ENCODE measurements at places on chromosomes 5 and 9. TPM values are rescaled to one million over a fixed set of nuclear protein-coding genes. Genes with fewer than 3 reads are reported as not detected.

DNA sequence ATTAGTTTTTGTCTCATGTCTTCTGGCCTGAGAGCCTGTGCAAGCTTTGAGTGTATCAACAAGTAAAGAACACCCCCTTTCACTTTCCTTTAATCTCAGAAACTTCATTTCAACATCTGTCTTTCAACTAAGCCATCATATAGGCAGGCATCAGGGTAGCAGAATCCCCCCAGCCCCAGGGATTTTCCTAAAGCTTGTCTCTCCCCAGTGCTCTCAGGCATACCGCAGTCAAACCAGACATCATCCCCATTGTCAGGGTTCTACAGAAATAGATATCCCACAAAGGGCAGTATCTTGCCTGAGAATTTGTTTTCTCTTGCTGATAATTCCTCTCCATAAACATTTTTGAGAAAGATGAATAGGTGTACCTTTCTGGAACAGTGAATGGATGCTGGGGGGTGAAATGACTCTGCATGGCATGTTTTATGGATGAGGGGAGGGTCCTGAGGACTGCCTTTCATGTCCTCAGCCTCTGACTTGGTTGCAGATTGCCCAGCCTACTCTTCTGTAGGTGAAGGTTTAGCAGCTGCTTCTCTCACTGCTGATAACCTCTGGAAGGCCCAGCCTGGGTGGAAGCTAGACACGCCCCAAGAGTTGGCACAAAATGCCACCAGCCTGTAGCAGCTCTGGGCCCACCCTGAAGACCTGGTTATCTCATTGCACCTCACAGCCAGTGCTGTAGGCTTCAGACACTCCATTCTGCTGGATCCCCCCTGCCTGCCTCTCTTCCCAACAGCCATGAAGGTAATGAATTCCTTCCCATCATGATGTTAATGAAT lies 20.5 kb upstream of the SHB start:
- H3K36me3 ChIP-seq, result no peaks in the 10 kb centered on the region
- peaks cover 2% of the 10 kb centered on the region for H3K4me1 ChIP-seq
- DNase-seq, result no peak
- H3K27ac ChIP-seq, result no peak overlapping the region
- H3K4me3 ChIP-seq, result no peak overlapping the region

GRCh38 chr9:34272101-34272541 lies 56.9 kb downstream of the KIF24 start:
- no peak overlapping the region for H3K4me3 ChIP-seq
- peaks cover 12% of the 10 kb centered on the region for H3K36me3 ChIP-seq
- DNase-seq, result no peak
- no peak overlapping the region for H3K27ac ChIP-seq
- H3K4me1 ChIP-seq, result peaks cover 4% of the 10 kb centered on the region
- no peaks in the 10 kb centered on the region for H3K27me3 ChIP-seq

- H3K4me3 ChIP-seq, result no peak overlapping the region
- H3K27ac ChIP-seq, result no peak overlapping the region
- DNase-seq, result no peak
- H3K4me1 ChIP-seq, result no peaks in the 10 kb centered on the region
These were observed 18.7 kb downstream of the RASGRF2 start for GRCh38 chr5:80978772-80979317.

- H3K27me3 ChIP-seq, result peaks cover 14% of the 10 kb centered on the region
- H3K4me1 ChIP-seq, result peaks cover 16% of the 10 kb centered on the region
- no peak overlapping the region for H3K27ac ChIP-seq
- DNase-seq, result no peak
These were observed 1.6 kb upstream of the ZFP62 start for GRCh38 chr5:180862645-180863044.

DNA sequence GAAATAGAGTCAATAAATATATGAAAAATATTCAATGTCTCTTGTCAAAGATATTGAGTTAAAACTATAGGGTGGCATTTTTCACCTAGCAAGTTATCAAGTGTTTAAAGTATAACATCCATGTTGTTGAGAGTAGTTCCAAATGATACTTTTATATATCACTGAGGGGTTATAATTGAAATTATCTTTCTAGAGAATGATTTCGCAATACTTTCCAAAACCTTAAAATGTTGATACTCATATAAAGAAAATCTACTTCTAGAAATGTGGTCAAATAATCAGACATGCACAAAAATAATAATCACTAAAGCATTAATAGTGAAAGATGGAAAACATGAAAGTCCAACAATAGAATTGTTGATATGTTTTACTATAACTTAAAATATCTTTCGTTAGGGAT lies 50.1 kb downstream of the OXCT1 start:
- no peak overlapping the region for H3K27ac ChIP-seq
- no peaks in the 10 kb centered on the region for H3K27me3 ChIP-seq
- peaks cover 4% of the 10 kb centered on the region for H3K4me1 ChIP-seq
- no peak for DNase-seq
- peaks cover 57% of the 10 kb centered on the region for H3K36me3 ChIP-seq

The GLDC gene
- total RNA-seq, result 4.2 TPM

The SEC24A gene
- total RNA-seq, result 29.6 TPM

The HRH2 gene
- total RNA-seq, result 13.7 TPM

The PCDHGB6 gene
- not detected for total RNA-seq
